ENCODE measurements at places on chromosomes 7 and 10.
A peak's percentile ranks its signal among the peaks of the same experiment; 100 is the strongest.

DNA sequence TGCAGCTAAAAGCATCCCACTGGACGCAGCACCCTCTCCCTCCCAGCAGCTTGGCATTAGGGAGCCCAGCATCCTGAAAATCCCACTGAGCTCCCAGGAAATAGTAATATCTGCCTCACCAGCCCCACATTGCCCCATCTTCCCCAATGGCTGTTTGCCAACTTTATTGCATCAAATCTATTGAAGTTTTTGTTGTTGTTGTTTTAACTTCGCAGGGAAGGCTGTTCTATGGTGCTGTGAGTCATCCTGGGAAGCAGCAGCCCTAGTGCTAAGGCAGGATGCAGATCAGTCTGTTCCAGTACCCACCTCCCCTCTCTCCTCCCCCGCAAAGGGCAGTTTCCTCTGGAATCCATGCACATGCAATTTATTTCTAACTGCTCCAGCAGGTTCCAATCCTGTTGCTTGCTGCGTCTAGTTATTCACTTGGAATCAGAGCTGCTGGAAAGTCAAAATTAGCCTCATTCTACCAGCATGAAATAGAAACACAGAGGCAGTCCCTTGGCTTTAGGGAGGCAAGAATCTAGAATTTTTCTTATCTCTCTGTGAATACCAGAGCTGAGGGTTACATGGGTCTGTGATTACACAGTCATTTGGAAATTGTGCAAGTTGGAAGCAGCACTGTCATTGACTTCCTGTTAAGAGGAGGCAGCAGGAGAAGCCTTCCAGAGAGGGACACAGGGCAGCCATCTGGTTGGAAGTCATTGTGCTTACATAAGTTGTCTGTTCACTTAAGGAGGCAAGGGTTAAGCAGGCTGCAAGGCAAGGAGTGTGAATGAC lies 115.9 kb upstream of the CACUL1 start:
- no peak for DNase-seq

- no peak for DNase-seq
Observed at GRCh38 chr10:18684416-18684815, 25.2 kb downstream of the ARL5B start.

DNA sequence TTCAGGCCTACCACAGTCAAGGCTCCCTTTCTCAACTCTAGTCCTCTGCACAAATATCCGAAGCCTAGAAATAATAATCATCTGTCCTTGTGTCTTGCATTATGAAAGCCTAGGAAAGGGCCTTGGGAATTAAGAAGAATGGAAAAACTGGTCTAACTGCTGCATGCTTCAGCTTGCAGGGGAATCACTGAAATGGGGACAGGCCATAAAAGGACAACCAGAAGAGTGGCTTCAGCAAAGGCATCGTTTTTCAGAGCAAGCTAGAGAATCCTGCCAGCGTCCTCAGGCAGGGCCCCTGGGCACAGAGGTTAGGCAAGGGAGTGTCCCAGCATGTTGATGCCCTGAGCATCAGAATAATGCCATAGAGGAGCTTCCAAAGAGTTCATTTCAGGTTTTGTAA lies 13.2 kb downstream of the ERVW-1 start:
- DNase-seq = no peak

DNA sequence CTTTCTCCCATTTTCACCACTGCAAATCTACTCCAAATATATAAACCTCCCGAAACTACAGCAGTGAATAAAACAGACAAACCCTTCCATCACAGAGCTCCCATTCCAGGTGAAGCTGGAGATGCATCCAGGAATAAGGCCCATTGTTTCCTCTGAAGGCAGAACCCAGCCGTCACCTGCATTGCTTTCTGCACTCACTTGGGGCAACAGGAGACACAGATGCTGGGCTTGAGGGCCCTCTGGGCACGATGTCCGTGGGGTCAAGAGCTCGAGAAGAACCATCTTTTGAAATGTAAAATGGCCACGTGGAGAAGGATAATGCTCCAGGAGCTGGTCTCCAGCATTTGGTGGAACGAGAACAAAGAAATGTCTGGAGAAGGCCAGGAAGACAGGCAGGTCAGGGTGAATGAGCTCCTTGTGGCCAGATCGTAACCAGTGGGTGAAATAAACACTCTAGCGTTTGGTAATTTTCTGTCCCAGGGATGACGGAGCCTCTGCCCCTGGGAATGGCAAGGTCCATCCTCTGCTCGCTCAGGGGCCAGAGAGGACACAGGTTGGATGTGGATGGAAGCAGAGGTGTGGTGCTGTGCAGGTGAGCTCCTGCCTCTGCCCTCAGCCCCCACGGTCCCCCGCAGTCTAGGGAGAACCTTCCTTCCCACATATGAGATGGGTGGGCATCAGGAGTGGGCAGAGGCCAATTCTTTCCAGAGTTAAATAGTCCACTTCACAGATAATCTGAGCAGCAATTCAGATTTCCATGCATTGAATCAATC lies 556.1 kb downstream of the DNAJB6 start:
- no peak for DNase-seq

DNA sequence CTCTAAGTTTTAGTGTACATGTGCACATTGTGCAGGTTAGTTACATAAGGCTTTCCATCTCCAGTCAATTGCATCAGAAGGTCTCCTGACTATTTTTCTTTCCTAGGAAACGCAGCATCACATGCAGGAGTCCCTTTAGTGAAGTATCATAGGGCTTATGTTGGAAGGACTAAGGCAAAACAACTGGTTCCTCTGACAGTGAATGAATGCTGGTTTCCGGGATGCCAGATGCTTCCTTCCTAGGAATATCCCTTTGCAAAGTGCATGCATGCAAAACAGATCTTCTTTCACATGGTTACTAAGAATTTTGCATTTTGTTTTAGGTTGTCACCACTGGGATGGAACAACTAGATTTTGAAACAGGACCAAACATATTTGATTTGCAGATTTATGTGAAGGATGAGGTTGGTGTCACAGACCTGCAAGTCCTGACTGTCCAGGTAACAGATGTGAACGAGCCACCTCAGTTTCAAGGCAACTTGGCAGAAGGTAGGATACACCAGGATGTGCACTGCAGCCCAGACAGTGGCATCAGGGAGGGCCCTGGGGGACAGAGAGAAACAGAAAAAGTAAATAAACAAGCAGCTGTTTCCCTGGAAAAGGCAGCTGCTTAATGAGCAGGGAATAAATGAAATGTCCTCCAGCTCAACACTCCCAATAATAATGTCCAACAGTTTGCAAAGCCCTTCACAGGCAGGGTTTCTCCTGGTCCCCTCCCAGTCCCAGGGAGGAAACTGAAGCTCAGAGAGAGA lies 17.8 kb downstream of the CDHR3 start:
- no peak for DNase-seq

DNA sequence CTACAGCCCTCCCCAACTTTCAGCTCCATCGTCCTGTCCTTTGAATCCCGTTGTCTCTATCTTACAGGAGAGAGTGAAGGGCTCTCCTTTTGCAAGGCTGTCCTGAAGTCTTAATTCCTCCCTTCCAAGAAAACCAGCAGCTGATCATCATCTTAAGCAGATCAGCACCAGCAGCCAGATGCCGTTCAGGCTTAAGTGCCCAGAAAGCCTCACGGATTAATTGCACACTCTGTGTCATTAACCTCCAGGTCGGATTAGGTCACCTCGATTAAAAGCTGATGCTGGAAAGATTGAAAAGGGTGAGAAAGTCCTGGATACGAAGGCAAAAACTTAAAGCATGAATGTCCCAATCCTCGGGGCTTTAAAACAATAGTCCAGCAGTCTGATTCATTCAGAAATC lies 24.8 kb upstream of the ADARB2 start:
- DNase-seq = no peak

DNA sequence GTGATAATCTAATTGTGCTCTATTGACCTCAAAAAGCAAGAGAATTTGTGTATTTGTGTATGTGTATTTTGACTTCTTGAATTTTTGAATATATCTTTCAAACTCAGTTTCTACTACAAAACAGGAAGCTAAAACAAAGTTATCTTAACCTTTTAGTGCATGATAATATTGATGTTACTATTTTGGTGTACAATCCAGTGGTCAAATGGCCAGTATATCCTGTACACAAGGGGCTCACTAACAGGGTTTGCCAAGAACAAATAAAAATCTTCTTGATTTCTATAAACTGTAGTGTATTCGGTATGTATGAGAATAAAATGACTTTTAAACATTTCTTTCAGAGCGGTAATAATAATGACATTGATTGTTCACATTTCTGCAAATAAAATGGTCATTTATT lies 69.6 kb downstream of the FOXP2 start:
- no peak for DNase-seq

- DNase-seq = peak; percentile 50
Observed at GRCh38 chr10:79562135-79562756, 2.0 kb upstream of the SFTPA2 start.

- no peak for DNase-seq
Observed at GRCh38 chr7:150340024-150340749, 1.2 kb downstream of the RARRES2 start.

DNA sequence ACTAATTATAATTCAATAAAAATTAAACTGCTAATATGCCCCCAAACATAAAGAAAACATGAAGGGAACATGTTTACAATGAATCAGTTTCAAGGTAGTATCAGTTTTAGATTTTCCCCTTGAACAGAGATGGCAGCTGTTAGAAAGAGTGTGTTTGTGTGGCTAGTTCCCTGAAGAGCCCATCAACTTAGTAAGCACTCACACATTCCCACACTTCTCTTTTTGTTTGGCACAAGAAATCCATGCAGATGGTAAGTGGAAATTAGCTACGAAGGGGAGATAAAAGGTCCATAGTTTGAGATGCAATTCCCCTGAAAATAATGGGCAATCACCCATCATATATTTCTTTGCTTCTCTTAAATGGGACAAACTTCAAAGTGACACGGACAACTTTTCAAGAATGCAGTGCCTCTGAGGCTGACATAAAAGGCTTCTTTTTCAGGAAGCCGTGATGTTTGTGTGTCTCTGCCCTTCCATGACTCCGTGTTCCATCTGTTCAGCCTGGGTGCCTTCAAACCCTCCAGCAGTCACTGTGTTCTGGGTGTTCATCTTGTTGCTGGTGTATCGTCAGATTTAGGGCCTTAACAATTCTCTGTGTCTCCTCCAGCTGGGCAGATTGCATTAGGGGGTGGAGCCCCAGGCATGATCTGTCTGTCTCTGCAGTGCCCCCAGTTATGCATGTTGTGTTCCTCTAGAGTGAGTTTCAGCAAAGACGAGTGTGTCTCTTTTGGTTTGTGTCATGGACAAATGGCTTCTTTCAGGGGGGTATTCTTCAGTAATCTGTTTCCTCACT lies 259.5 kb upstream of the NPY start:
- no peak for DNase-seq

- DNase-seq = no peak
Observed at GRCh38 chr10:58436071-58436470, 50.9 kb downstream of the TFAM start.

GRCh38 chr10:95337423-95338160 lies 46.8 kb upstream of the PDLIM1 start:
- no peak for DNase-seq

DNA sequence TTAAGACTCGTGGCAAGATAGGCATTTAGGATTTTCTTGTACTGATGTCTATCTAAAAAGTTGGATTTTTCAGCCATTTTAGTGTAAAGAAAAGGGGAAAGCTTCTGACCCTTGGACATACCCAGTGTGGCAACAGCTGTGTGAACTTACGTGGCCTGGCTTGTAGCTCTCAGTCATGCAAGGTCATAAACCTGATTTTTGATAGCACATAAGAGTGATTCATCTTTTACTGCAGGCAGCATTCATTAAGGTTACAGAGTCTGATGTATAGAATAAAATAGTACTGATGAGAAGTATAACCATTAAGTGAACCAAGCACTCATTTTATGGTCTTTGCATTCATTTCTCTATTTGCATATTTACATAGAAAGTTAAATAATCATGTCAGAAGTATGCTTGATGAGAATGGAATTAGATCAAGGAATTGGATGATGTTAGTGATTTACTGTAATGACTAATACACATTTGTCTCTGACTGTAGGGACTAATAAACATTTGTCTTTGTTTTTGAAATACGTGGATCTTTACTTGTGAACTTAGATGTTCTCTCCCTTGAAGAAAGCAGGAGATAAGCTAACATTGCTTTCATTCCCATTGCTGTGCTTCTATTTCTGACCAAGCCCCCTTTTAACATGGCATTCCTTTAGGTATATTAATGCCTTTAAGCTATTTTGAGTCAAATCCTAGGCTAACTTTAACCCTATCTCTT lies 88.2 kb downstream of the GSDME start:
- DNase-seq = no peak

DNA sequence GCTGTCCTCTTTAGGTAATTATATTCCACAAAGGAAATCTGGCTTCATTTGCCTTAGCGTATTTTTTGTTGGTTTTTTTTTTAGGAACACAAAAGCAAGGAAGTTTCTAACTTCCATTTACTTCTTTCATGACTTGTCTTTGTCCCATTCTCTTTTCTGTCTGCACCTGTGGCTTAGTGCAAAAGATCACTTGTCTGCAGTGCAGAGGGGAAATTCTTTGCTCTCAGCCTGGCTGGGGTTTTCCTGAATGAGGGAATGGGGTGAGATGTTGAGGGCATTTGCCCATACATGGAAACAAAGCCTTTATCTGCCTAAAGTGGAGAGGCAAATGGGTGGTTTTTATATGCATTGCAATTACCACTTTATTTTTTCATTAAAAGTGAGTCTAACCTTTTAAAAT lies 361.1 kb upstream of the IGFBP3 start:
- DNase-seq = no peak

DNA sequence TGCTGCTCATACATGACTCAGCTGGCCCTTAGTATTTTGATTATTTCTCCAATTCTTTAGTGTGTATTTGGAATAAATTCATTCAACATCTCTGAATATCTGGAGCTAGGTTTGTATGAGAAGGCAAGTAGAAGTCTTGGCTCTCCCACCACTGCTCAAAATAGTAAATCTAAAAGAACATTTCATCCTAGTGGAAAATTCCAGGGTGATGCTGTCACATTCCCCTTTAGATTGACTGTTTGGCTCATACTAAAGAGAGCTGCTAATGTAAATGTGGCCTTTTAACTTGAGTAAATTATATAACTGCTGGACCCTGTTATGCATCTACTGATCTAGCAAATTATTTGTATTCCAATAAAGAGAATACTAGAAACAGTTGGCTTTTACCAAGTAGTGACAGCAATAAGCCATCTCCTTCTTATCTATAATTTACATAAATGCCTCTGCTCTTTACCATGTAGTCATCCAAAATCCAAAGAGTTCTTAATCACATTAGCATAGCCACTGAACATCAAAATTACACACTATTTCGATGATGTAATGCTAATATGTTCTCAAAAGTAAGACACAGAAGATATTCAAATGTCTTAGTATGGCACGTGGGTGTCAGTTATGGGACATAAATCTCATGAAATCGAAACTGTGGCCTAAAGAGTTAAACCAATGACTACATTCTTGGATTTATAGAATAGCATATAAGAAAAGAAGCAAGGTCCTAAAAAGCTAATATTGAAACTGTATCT lies 86.9 kb upstream of the KCND2 start:
- DNase-seq = no peak

GRCh38 chr7:27689150-27689549 lies 26.5 kb upstream of the HIBADH start:
- no peak for DNase-seq
